NCI-H2171 (cell line): ENCODE measurements at places on chromosomes 2 and 18.
A peak's percentile ranks its signal among the peaks of the same experiment; 100 is the strongest.

DNA sequence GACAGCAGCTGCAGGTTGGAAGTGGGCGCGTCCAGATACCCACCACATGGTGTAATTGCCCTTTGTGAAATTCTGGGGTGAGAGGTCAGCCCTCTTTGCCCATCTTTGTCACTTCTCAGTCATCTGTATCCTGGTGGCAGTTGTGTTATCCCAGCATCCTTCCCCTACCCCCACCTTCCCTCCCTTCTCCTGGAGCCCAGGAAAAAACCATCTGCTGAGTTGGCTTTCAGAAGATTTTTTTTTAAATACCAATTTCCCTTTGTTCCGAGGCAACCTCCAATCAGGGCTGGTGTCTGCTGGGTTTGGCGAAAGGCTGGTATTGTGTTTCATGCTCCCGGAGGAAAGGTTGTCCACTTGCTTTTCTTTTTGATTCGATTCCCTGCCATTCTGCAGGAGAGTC lies 35.2 kb downstream of the SETBP1 start:
- DNase-seq, result peak; percentile 92

GRCh38 chr2:105417857-105418436 lies 19.1 kb upstream of the FHL2 start:
- no peak for DNase-seq

GRCh38 chr2:108975613-108976435 lies 13.2 kb downstream of the EDAR start:
- DNase-seq, result no peak

GRCh38 chr2:113237604-113238160 lies 41.0 kb downstream of the PAX8 start:
- no peak for DNase-seq

- DNase-seq, result no peak
Observed at GRCh38 chr2:178219247-178219646, 24.9 kb downstream of the OSBPL6 start.

GRCh38 chr2:149731079-149731478 lies 143.5 kb upstream of the MMADHC start:
- no peak for DNase-seq

- DNase-seq, result no peak
Observed at GRCh38 chr2:238763471-238763995, 84.4 kb upstream of the TWIST2 start.

GRCh38 chr2:66830881-66831280 lies 396.0 kb downstream of the MEIS1 start:
- no peak for DNase-seq

DNA sequence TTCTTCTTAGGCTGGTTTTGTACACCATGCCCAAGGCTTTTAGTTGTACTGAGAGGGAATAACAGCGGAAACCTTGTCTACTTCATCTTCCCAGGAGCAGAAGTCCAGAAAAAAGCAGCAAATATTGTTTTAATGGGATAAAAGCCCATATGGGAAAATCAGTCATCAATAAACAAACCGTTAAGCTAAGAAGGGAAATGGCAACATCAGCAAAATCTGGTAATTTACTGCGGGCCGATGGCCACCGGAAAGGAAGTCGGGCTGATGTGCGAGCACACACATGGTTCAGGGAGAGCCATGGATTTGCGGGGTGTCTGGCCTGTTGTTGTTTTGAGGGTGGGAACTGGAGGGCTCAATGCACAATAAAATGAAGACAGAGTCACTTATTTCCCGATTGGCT lies 300.7 kb upstream of the RAB6C start:
- no peak for DNase-seq

DNA sequence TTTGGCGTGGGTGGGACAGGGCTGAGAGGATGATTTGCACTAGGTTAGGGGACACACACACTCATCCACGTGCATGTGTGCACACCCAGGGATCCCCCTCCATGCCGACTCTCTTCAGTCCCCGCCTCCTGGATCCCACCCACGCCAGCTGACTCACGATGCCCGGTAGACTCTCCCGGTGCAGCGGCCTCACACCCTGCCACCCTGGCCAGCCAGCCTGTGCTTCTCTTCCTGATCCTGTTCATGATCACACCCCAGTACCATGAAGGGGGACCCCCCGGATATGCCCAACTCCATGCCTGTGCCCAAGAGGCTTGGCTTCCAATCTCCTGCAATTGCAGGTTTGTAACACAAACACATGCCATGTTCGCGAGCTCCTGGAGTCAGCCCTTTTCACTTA lies 157.8 kb upstream of the HDAC4 start:
- no peak for DNase-seq

DNA sequence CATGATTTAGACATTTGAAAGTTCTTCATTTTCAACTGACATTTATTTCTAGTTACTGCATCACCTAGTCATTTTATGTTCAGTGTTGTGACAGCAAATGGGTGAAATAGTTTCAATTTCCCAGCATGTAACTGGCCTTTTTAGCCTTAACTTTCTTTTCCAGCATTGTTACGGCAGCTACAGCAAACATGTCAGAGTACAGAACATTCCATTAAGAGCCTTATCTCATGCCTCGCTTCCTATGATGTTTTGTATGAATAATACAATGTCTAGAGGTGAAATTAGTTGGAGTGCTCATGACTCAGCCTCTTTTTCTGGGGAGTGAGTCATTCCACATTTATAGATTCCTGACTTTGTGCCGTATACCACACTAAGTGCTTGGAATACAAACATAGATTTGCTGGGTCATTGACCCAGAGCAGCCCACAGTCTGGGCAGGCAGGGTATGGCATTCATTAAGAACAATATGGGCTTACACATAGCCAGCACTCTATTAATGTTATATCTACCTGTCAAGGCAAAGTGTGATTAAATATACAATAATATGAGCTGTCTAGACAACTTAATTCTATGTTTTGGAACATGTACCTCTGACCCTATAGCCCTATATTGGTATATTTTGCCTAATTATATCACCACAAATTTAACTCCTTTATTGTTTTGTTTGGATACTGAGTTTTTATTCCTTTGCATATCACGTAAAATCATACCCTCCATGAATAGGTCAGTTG lies 72.2 kb downstream of the MAP2 start:
- DNase-seq, result no peak

DNA sequence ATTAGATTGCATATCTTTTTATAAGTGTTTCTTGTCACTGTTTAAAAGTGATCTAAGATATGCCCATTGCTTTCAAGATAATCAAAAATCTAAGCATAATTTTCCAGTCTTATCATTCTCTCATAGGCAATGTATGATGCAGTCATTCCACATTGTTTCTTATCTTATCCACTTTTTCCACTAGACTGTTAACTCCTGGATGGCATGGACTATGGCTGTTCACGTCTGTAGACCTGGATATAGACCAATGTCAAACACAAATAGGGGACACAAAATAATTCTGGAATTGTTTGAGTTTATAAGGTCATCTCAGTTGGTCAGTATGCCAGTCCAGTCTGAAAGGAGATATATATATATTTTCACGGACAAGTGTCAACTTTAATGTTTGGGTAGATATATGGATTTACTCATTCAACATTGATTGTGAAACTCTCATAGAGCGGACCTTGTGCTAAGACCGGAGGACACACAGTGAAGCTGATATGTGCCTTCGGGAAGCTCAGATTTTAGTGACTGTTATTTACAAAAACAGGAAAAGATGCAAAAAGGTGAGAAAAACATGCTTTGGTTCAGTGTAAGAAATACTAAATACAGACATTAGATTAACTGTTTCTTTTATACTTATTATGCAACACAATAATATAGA lies 689.4 kb upstream of the SLC8A1 start:
- no peak for DNase-seq

DNA sequence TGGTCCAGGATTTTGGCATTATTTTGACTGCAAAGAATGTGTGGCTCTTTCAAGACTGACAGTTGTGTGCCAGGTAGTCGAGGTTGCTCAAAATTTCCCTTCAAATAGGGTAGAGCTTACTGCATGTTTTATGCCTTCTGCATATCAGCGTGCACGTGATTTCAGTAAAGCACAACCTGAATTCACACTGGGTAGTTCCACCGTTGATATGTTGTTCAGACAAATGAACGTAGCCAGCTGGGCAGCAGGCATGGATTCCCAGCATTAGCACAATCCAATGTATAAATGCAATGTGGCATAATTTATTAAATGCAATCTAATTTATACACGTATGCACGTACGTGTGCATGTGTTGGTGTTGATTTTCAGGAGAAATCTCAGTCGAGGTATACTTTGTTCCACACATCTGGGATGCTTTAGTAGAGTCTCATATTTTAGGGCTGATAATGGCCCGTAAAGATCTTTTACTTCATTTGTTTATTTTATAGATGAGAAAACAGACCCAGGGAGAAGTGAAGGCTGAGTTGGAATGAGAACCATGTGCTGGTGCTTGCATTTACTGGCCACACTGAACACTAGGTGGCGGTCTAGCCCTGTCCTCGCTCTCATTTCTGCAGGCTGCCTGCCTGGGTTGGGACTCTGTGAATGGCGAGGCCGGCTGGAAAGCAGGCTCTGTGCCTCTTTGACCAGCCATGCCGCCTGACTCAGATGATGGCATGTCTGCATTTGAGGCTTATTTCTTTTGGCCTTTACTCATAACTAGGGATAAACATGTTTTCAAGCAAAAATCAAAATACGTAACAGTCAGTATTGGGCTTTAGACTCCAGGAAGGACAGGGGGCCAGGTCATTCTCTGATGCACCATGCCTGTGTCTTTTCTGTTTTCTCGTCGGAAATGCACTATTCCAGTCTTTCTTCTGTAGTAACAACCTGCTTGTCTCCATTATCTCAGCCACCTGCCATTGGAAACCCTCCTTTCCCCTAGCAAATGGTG lies 120.4 kb downstream of the RNF144A start:
- DNase-seq, result peak; percentile 18

- DNase-seq, result no peak
Observed at GRCh38 chr2:219109471-219109870, 48.8 kb upstream of the IHH start.

- DNase-seq, result no peak
Observed at GRCh38 chr2:191942739-191943103, 95.8 kb upstream of the CAVIN2 start.

GRCh38 chr2:197606180-197606579 lies 69.2 kb downstream of the RFTN2 start:
- no peak for DNase-seq

GRCh38 chr18:32349728-32350395 lies 120.8 kb downstream of the GAREM1 start:
- DNase-seq, result peak; percentile 22

GRCh38 chr2:28310107-28310506 lies 82.6 kb upstream of the FOSL2 start:
- no peak for DNase-seq

DNA sequence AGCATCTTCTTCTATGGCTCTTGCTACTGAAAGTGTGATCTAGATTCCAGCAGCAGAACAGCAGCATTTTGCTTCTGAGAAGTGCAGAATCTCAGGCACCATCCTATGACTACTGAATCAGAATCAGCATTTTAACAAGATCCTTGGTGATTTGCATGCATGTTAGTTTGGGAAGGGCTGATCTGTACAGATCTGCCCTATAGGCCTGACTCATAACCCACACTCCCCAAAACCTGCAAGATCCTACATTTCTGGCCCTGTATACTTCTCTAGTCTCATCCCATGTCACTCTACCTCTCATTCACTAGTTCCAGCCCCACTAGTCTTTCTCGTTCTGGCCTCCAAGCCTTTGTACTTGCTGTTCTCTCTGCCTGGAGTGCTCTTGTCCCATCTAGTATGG lies 15.7 kb upstream of the DARS1 start:
- DNase-seq, result no peak

- DNase-seq, result no peak
Observed at GRCh38 chr2:191064590-191064989, 50.6 kb upstream of the STAT1 start.

DNA sequence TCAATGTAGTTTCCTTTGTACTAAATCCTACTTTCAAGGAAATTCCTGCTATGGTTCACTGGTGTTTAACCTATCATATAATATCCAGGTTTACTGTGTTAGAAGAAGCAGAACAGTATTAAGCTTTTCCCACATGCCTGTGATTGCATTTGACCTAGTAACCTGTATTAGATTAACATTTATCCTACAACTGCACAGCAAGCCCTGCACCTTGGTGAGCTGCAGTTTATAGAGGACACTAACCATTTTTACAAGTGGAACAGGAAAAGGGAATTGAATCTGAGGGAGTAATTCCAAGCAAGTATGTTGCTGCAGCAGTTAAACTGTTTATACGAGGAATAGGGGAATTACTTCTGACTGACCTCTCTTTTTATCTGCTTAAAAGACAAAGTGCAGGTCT lies 328.6 kb downstream of the ETAA1 start:
- DNase-seq, result no peak

DNA sequence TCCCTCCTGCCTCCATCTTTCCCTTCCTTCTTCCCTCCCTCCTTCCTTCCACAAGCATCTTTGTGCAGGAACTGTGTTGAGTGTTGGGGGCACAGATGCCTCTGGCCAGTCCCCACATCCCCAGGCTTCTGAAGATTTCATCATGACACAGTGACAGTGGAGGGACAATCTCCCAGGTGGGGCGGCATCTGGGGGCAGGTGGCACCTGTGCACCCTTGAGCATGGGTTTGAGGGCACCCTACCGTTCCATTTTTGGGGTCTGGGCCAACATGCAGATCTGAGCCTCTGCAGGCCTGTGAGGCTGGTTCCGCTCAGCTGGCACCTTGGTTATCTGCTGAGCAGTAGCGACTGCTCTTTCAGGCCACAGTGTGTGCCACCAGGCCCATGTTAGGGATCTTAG lies 57.6 kb downstream of the LONRF2 start:
- no peak for DNase-seq

DNA sequence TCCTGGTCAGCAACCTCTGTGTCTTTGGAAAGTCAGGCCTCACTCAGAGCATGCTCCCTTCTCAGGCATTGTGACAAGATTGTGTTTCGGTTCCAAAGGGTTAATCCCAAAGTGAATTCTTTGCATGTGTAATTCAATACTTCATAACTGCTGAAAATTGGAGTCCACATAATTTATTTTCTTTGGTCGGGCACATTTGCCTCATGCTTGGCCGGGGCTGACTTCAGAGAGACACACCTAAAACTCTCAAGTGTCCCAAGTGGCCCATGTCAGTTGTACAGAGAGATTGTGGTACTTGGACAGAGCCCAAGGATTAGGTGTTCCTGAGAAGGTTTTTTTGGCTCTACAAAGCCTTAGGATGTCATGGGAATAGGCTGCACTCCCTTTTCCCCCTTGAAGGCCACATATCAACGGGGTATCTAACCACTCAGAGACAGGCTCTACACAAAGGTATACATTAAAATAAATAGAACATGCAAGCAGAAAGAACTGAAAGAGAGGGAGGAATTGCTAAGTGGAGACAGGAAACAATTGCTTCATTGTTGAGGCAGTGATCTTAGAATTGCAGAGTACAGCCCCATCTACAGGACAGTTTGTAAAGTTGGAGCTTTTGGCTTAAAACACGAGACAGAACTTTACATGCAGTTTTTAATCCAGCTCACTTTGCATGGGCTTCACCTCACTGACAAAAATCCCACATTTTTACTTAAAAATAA lies 1232.3 kb upstream of the ZEB2 start:
- peak; percentile 52 for DNase-seq

DNA sequence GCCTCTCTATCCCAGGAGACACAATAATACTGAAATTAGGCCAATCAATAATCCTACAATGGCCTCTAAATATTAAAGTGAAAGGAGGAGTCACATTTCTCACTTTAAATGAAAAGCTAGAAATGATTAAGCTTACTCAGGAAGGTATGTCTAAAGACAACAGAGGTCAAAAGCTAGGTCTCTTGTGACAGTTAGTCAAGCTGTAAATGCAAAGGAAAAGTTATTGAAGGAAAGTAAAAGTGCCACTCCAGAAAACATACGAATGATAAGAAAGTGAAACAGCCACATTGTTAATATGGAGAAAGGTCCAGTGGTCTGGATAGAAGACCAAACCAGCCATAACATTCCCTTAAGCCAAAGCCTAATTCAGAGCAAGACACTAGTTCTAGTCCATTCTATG lies 9.5 kb downstream of the SESTD1 start:
- DNase-seq, result no peak
